Esophagus squamous epithelium (tissue), 5 donors: ENCODE measurements at places on chromosomes 11 and 22. TPM values are rescaled to one million over a fixed set of nuclear protein-coding genes. Genes with fewer than 3 reads are reported as not detected.

The MMP13 gene
- not detected for total RNA-seq

The ASPHD2 gene
- 2.1 TPM for total RNA-seq

The UPB1 gene
- 0.57 TPM for total RNA-seq

GRCh38 chr11:108916935-108917334 lies 252.1 kb downstream of the DDX10 start:
- no peak for DNase-seq

- DNase-seq: no peak
Measured at GRCh38 chr11:97259884-97260283, 870.1 kb downstream of the JRKL start.

GRCh38 chr11:35047179-35047578 lies 91.8 kb upstream of the CD44 start:
- DNase-seq: no peak

GRCh38 chr11:130815097-130815802 lies 101.0 kb downstream of the SNX19 start:
- DNase-seq: no peak

DNA sequence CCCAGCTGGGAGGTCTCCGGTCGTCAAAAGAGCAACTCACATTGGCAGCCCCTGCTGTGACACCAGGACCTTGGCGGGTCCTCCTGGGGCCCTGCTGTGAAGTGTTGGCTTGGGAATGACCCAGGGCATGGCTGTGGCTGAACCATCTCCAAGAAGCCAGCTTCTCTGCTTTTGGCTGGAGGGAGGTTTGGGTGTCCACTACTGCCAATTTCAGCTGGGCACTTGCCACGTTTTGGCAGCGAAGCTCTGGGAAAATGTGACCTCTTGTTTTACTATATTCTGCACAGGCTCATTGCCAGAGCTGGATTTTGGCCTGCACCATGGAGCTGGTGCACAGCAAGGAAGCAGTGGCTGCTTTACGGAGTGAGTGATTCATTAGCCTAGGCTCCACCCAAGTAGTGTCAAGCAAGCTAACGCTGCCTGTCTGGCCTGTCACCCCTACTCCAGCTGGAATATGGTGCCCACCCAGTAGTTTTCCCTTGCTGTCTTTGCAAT lies 24.3 kb upstream of the SMCO4 start:
- no peak for DNase-seq

- no peak for DNase-seq
Measured at GRCh38 chr22:50009251-50009650, 3.3 kb downstream of the IL17REL start.

DNA sequence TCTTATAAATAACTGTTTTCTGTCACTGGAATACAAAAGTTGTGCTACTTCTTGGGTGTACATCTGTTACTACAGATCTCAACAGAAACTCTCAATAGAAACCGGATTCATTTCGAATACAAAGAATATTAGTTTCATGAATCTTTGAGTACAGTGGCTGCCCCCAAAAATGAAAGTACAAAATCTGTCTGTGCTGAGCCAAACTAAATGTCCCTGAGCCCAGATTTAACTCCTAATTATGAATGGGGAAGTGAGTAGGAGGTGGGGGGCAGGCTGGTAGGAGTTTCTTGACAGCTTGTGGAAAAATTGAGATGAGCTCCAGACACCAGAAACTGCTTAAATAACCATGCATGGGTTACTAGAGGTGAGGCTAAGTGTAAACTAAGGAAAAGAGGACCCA lies 41.6 kb downstream of the PITPNB start:
- DNase-seq: no peak

GRCh38 chr11:86775361-86775760 lies 25.0 kb upstream of the PRSS23 start:
- no peak for DNase-seq

GRCh38 chr22:27462190-27462589 lies 339.4 kb downstream of the MN1 start:
- no peak for DNase-seq

DNA sequence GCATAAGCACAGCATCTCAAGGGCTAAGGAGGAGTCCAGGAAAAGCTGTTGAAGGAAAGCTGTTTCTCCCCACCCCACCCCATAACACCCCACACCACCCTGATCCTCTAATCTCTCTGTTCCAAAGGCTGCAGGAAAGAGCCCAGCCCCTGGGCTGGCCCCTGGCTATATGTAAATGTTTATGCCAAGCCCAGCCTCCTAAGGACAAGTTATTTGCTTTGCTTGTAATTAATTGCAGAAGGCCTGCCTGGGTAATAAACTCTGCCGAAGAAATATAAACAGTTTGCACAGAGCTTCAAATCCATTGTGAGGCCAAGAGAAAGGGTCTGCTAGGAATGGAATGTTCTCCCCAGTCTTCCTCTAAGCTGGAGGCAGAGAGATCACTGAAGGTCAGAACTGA lies 21.2 kb downstream of the ARRB1 start:
- DNase-seq: no peak
